ENCODE measurements at places on chromosomes 2 and 18. TPM values are rescaled to one million over a fixed set of nuclear protein-coding genes. Genes with fewer than 3 reads are reported as not detected.

C2orf81 gene
- total RNA-seq: not detected

SIX3 gene
- not detected for total RNA-seq

SLC9A4 gene
- total RNA-seq: not detected

SNTG2 gene
- total RNA-seq: 1.0 TPM

- DNase-seq: no peak
Measured at GRCh38 chr2:145597809-145598208, 1077.9 kb upstream of the ZEB2 start.

GRCh38 chr2:101374821-101375561, 12.3 kb downstream of the CREG2 start:
- no peak for DNase-seq

GRCh38 chr2:241852981-241853631, 5.6 kb downstream of the PDCD1 start:
- DNase-seq: no peak

GRCh38 chr2:223887127-223887526, 49.7 kb upstream of the AP1S3 start:
- no peak for DNase-seq

DNA sequence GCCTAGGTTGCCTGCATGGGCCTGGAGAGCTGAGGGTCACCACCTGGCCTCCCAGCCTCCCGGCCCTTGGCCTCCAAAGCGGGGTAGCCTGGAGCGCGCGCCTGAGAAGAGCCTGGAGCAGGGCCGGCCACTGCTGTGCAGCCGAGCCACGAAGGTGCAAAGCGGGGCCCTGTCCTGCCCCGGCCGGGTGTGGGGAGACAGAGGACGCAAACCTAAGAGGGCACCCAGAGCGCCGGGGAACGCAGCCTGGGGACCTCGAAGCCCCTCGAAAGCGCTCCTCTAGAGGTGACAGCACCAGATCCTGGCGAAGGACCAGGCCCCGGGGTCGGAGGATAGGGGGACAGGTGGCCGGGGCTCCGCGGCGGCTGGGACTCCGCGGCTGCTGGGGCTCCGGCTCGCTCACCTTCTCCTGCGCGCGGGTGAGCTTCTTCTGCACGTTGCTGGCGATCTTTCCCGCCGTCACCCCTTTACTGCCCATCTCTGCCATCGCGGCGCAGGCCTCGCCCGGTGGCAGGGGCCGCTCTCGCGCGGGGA, 430 bp downstream of the BIN1 start:
- no peak for DNase-seq

GRCh38 chr2:134852518-134852917, 14.1 kb downstream of the ACMSD start:
- no peak for DNase-seq

DNA sequence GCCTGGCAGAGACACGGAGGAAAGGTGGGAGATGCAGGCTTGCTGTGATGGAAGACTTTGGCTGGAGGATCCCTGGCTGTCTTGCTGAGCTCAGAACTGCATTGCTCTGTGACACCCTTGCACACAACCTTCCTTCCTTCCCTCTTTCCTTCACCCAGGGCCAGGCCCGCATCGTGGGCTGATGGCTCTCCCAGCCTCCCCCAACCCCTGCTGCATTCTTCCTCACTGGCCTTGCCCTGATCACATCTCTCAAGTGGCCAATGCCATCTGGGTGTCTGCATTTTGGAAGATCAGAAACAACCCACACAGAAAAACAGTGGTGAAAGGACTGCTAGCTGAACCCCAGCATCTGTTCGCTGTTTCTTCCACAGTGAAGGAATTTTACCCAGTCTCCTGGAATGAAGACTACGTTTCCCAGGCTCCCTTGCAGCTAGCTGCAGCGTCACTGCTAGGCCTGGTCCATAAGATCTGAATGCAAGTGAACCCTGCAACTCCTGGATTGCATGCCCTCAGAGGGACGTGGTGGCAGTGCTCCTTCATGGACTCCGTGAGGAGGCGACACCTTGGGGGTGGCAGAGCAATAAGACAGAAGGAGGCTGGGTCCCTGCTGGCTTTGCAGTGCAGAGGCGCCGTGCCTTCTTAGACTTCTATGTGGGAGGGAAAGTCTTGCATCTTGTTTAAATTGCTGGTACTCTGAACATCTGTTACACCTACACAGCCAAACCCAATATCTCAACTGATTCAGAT, 78.9 kb upstream of the YWHAQ start:
- DNase-seq: no peak

DNA sequence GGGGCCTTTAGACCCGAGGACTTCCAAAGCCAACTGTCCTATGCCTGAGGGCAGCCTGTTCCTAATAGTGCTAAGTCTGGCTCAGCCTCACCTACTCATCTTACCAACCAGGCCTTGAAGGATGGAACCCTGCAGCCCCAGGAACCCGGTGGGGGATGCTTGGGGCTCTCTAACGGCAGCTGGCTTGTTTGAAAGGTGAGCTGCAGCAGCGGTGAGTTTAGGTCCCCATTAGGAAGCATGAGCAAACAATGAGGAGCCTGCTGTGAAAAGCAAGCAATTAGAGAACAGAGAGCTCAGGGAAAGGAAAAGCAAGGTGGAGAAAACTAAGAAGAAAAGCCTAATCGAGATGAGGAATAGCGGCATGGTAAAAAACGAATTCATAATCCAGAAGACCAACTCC, 39.9 kb downstream of the SP110 start:
- DNase-seq: no peak

Data from gastrocnemius medialis (tissue), 4 donors.